Activated T-cell treated with anti-CD3 and anti-CD28 coated beads, Interleukin-2, amount 50 U/mL, for 72 hours (primary cell): ENCODE measurements at places on chromosomes 6 and 20.
A peak's percentile ranks its signal among the peaks of the same experiment; 100 is the strongest.

DNA sequence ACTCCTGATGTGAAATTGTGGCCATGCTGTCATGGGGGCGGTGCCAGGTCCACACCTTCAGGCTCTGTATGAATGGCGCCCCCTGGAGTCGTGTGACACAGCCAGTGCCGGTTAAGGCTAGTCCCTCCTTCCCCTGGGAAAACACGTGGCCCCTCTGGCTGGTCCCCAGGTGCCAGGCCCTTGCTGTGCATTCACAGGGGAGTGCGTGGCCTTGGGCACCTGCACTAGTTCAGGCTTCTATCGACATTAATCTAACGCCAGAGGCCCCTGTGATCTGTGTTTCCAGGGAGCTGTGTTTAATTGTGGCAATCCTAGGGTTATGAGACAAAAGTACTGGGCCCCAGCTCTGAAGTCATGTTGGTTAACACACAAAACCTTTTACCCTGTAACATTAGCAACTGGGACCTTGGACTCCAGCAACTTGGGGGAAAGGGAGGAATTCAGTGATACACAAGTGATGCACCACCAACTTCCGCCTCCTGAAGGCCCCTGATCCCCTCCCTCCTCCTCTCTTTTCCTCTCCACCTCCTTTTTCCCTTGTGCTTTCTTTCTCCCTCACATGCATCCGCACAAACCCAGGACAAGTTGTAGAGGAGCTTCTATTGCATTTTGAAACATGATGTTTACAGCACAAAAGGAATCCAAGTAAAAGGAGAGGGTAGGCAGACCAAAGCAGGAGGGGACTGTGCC lies 74.0 kb downstream of the SSR1 start:
- DNase-seq: peak; percentile 77

DNA sequence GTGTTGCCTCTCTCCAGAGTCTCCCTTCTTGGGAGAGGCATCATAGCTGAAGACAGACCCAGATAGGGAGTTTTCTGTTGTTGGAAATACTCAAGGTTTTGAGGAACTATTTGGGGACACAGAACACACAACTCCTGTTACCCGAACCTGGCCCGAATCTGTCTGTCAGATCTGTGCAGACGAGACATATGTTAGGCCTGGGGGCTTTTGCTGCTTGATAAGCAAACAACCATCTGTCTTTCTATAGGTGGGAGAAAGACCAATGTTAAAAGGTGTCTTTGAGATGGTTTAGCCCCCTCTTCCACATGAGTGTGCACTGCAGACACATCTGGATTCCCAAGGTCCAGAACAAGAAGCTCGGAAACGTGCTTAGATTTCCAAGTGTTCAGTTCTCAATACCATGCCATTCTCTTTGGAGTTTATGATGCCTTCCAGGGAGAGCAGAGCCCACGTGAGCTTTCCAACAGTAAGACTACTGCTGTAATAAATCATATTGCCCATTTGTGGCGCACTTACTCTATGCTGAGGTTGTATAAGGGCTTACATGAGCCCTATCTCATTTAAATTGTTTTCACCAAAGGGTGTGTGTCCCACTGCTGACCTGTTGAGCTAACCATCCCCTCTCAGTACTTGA lies 3.8 kb upstream of the STX16 start:
- no peak for DNase-seq

- DNase-seq: no peak
Observed at GRCh38 chr6:41634657-41635056, 3.6 kb upstream of the MDFI start.

DNA sequence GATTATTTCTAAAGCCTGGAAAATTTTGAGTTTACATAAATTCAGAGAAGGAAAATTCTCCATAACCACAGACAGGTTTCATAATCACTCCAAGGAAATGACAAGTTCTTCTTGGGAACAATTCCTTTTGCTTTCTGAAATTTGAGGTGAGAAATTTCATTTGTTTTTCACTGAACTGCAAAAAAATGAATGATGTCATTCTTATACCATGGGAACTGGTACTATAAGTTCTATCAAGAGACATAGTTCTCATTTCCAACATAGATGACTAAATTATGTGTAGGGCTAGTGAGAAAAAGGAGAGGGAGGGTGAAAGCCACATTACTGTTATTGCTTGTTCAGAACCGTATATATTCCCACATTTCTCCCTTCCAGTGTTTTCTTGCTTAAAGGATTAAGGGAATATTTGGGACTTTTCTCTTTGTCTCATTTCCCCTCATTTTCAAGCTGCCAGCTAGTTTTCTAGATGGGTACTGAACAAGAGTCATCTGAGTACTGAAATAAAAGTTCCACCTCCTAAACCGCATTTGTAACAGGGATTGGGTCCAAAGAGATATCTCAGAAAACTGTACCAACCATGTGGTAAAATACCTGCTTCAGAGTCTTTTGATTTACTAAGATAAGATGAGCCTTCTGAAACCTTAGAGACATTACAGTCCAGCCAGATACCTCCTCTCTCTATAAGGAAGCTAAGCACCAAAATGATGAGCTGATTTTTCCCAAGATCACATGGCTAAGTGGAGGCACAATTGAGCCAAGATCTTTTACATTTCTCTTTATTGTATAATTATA lies 144.3 kb upstream of the PRDM1 start:
- no peak for DNase-seq

DNA sequence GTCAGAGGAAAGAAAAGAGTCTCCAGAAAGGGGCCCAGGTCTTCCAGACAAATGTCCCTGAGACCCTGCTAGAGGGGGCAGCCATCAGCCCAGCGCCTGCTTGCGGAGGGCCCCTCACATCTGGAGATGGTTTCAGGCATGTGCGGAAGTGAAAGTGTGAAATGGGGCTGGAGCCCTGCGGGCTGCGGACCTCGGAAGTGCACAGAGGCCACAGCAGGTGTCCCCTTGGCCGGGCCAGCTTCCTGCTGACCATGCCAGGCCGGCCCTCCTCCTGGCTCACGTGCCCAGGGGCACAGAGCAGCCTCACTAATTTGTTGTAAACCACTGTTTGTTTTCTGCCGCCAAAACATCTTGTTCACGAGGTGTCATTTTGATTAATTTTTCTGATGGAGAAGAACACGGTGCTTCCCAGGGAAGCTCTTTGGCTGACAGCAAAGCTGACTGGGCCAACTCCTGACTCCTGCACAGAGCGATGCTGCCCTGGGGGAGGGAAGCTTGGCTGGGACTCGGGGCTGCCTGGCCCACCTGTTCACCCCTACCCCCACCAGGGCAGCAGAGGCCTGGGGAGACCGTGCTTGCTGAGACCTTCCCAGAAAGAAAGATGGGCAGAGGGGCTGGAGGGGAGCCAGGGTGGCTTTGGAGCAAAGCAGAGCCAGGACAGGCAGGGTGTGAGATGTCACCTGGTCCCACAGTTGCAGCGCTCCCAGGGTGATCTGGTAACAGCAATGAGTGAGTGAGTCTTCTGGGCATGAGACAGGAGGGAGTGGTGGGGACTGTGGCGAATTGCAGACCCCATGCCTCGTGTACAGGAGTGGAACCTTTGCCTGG lies 54.2 kb downstream of the BCAS4 start:
- no peak for DNase-seq

- DNase-seq: no peak
Observed at GRCh38 chr6:82786248-82786647, 279.4 kb downstream of the UBE3D start.

- no peak for DNase-seq
Observed at GRCh38 chr6:158068893-158069799, 87.5 kb downstream of the SYNJ2 start.

DNA sequence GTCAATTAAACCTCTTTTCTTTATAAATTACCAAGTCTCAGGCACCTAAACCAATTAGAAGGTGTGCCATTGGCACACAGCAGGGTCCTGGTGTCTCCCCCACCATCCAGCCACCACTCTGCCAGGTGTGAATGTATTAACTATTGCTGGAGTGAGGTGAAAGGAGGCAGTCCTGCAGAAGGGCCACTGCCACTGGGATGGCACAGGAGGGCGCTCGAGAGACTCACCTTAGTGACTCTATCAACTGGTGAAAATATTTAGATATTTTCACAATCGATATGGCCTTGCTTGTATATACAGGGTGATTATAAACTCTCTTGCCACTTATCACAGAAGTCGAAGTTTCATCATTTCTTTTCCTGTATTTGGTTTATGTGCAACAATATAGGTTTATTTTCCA lies 145.6 kb upstream of the ESR1 start:
- DNase-seq: no peak

GRCh38 chr6:125300992-125301434 lies 754 bp downstream of the HDDC2 start:
- peak; percentile 5 for DNase-seq

GRCh38 chr6:131658287-131658686 lies 21.2 kb downstream of the ENPP3 start:
- DNase-seq: no peak

DNA sequence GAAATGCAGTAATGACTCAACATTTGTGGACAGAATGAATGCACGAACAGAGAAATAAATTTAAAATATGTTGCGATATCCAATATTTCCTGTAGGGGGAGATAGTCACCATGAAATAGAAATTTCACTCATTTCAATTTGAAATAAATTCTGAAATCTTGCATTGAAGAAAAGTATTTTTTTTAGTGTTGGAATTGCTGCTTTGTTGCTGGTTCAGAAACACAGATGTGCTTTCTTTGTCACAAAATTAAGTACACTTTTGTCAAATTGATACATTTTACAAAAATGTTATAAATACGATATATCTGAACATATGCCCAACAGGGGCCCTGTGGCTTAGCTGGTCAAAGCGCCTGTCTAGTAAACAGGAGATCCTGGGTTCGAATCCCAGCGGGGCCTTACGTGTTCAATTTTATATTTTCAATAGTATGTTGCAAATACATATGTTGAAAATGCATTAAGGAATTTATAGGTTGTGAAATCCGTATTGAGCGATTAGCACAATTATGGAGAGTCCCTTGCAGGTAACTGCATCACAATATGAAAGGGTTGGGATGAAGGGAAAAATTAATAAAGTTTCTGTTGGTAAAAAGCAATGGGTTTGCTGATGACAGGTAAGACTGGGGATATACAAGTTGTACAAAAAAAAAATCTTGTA lies 85.4 kb upstream of the PRSS16 start:
- DNase-seq: peak; percentile 49

DNA sequence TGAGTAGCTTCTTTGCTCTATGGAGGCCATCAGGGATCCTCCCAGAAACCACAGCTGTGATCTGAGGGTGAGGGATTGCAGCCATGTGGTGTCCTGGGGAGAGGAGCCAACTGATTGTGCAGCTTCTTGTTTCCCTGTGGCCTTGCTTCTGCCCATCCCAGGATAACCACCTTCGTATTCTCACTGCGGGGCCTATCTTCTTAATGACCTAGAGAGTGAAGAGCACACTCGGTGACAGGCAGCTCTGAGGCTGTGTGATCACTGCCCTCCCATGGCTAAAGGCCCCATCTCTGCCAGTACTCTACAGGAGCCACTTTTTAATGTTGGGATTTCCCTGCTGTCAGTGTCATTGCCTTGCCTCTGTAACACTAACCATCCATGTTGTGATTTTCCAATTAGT lies 5.3 kb upstream of the RAET1L start:
- no peak for DNase-seq

DNA sequence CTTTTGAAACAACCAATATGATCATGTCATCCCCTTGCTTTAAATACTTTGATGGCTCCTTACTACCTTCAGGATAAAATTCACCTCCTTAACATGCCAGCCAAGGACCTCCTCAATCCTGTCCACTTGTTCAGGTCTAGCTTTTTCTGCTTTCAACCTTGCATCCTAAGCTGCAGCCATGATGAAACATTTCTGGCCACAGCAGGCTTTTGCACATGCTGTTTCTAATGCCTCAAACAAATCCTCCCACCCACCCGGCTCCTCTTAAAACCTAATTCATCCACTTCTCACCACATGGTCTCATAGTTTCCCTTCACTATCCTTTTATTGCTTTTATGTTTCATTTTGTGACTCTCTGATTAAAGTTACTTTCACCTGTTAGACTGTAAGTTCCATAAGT lies 124.6 kb downstream of the MYB start:
- DNase-seq: no peak

- no peak for DNase-seq
Observed at GRCh38 chr6:128929869-128930268, 46.9 kb downstream of the LAMA2 start.

DNA sequence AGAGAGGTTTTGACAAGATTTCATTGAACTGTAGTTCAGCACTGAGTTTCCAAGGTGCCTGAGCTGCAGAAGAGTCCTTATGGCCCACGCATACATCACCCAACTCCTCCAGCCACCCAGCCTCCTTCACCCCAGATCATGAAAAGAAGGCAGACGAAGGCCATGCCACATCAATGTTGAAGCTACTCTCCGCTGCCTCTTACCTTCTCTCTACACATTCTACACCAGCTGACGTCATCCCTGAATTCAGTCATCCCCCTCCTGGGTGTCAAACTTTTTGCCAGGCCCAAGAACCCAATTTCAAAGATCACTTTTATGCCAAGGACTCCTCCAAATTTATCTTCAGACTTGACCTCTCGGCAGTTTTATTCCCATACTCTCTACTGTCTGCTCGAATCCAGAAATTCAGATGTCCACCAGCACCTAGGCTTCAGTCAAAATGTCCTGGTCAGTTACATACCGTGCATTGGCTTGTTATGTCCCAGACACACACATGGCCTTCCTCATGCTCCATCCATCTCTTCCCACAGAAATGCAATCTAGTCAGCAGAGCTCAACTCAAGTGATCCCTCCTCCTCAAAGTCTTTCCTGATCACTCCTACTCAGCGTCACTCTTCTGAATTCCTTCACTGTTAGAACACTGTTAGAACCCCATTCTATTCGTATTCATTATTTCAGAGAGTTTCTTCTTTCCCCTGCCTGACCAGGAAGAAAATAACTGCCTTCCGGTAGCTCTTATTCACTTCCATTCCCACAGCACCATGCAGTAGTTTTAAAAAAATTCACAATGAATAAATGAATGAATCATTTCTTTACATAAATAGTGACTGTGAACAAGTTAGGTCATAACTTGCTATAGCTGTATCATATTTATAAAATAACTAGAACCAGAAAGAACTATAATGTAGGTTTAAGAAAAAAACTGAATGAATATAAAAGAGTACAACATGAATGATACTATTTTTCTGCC lies 11.5 kb downstream of the ATXN1 start:
- DNase-seq: no peak

GRCh38 chr6:157813750-157814455 lies 9.1 kb upstream of the SNX9 start:
- DNase-seq: no peak

DNA sequence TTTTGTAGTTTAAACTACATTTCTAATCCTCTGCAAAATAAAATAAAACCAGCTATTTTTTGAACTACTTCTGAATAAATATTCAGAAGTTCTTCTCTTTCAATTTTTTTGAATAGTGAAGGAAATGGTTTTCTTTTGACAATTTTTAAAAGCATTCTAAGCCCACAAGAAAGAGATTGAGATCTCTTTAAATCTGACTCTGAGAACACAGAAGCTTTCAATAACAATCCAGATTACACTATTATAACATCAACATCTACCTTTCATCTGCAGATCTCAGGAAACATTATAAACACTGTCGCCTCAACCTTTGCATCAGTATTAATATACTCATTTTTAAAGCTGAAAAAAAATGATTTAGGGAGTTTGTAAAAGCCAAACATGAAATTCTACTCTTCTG lies 247.5 kb upstream of the PREP start:
- no peak for DNase-seq
